Activated CD4-positive, alpha-beta memory T cell treated with anti-CD3 and anti-CD28 coated beads, Interleukin-2, amount 10 ng/mL, durations not matched to agents 7 days and 5 days (primary cell): ENCODE measurements at places on chromosomes 12 and 14.

DNA sequence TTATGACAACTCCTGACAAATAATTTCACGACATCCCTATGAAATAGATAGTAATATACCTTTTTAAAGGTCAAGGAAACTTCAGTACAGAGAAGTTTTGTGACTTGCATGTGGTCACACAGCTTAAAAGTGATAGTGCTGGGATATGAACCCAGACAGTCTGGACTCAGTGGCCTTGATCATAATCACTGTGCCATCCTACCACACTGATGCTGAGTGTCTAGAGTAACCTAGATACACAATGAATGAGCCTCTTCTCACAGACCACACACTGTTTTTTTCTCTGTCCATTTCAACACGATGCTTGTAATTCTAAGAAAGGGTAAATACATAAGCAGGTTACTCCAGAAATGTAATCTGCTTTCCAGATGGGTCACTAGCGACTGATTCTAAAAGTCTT lies 88.2 kb downstream of the SYNE2 start:
- DNase-seq = no peak

- peak; percentile 63 for DNase-seq
These were observed 1.1 kb downstream of the SYNE2 start for GRCh38 chr14:63853831-63854293.

- peak; percentile 38 for DNase-seq
These were observed 345.9 kb downstream of the BCL11B start for GRCh38 chr14:98926146-98926545.

- no peak for DNase-seq
These were observed 48.9 kb downstream of the PPP1R12A start for GRCh38 chr12:79885911-79886490.

DNA sequence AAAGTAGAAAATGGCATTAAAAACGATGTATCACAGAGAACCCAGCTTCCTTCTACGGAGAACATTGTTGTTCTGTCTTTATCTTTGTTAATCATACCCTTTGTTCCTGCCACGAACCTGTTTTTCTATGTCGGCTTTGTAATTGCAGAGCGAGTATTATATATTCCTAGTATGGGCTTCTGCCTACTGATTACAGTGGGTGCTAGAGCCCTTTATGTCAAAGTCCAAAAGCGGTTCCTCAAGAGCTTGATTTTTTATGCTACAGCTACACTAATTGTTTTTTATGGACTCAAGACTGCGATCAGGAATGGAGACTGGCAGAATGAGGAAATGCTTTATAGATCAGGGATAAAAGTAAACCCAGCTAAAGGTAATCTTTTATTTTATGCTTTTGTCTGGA lies 209.6 kb downstream of the TMTC2 start:
- no peak for DNase-seq
